ENCODE measurements at places on chromosomes 2 and 18.

DNA sequence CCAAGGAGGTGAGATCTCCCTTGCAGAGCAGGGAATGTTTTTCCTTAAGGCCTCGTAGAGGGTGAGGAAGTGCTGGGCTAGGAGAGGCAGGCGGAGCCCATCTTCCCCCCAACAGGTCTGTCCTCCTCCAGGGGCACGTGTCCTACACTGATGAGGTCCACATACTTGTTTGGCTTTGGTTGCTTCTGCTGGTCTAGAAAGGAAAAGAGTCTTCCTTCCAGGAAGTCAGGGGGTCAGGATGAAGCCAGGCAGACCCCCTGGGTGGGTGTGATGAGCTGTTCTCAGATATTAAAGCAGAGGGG lies 6.0 kb downstream of the SH3BP4 start:
- DNase-seq = no peak

DNA sequence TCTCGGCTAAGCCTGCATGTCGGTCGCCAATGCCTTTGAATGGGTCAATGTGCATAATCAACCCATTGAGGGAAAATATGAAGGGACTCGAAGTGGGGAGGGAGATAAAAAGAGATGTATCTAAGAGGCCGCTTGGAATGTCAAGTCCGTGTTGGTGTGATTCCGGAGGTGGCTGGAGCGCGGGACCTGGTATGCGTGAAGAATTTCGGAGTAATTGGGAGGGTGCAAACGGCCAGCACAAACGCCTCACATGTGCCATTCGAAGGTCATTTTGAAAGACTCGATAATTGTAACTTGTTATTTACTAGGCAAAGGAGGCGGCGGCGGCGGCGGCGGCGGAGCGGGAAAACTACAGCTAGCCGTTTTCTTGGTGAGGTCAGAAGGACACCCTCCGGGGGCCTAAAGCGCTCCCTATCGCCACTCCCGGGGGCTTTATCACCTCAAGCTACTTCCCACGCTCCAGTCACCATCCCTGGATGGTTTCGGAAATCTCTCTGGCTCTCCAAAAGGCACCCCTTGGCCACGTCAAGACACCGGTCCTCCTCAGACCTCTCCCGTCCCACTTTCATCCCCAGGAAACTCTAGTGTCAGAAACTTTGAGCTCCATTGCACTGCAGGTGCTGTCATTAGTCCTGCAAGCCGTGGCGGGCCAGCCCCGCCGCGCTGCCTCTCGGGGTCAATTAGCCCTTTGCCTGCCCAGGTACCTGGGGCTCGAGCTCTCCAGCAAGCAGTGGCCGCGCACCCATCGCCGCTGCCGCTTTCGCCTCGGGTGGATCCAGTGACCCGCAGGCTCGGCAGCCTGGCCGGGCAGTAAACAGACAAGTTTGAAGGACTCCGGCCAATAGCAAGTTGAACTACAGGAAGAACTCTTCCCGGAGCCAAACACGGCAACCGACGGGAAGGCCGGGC lies 1.5 kb downstream of the ERBB4 start:
- no peak for DNase-seq

DNA sequence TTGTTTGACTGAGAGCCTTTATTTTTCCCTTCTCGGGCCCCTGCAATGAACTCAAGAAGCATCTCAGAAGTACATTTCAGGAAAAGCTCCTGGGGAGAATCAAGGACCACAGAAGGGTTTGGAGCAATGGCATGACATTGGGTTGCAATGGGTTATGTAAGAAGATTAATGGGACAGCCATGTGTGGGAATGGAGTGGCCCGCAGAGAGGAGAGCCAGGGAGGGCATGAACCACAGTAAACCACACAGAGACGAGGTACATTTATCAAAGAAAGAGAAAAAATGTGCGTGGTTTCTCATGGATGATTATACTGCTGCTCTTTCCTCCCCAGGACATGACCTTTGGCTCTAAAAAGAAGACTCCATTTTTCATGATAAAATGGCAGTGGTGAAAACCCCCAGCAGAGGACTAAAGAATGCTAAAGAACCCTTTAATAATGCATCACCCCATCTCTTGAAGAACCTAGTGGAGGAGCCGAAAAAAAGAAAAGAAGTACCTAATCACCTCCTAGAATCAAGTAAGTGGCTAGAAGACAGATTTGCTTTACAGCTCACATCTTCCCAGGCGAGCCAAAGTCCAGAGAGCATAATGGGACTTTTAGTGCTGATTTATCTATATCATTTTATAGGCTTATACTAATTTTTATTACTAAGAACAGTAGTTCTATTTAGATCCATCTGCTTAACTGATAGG lies 1.7 kb downstream of the CFAP221 start:
- no peak for DNase-seq

GRCh38 chr2:63735931-63736330 lies 105.8 kb upstream of the UGP2 start:
- no peak for DNase-seq

- no peak for DNase-seq
Observed at GRCh38 chr2:106686814-106687213, 199.2 kb downstream of the ST6GAL2 start.

DNA sequence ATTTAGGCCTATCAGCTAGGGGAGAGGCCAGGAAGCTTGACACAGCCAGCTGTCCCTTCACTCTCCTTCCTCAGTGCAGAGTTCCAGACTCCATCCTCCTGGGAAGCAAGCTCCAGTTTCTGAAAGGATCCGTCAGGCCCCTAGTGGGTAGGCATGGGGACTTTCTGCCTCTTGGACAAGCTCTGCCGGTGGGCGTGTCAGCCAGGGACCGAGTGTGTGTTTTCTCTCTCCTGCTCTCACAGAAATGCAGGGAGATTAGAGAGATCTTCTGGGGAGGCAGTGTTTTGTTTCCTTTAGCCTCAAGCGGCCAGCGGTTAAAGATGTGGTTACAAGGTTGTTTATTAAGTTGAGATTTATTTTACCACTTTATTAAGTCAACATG lies 29.9 kb upstream of the OTOS start:
- no peak for DNase-seq

GRCh38 chr18:48036226-48036625 lies 105.8 kb upstream of the SMAD2 start:
- no peak for DNase-seq

Data from HL-60 (cell line).